ENCODE measurements at places on chromosomes 1 and 21.
A peak's percentile ranks its signal among the peaks of the same experiment; 100 is the strongest.

DNA sequence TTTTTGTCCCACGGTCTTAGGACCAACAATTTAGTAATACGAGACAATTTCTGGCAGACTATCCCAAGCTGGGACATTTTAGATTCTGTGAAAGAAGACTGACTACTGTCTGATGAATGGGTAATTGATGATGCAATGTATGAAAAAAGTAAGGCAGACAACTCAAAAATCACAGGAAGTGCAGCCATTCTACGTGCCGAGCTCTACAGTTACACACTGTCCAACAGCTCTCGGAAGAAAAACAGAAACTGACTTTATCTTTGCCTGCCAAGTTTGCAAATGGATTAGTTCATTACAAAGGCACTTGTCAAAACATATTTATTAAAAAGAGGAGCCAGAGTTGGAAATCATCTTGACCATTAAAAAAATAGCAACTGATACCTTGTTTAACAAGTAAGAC, 31.3 kb downstream of the ZBTB8B start:
- no peak for DNase-seq

- DNase-seq, result no peak
Observed at GRCh38 chr1:12153181-12153785, 13.5 kb upstream of the TNFRSF1B start.

DNA sequence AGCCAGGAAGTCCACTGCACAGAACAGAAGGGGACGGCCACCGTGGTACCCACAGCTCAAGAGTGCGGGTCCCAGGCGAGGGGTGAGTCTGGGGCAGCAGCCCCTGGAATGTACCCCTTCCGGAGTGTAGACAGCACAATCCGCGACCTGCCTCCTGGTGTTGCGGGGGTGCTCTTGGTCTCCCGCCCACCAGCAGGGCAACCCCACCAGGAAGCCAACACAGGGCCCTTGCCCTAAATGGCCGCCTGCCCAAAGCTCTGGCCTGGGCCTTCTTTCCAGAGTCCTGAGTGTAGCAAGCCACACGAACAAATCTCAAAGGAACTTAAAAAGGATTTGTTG, 1.1 kb upstream of the SLC19A1 start:
- DNase-seq, result no peak

DNA sequence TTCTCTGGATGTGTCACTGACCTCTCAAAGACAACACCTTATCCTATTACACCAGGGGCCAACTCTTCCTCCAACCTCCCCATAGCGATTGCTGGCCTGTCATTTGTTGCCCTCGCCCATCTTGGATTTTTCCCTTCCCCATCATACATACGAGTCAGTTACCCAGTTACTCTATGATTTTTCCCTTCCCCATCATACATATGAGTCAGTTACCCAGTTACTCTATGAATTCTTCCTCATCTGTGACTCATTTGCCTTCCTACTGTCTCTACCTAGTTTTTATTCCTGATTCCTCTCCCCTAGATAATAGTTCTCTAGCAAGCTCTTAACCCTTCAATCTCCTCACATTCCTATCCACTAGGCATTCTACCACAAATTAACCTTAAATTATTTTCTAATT, 178.8 kb downstream of the NR5A2 start:
- DNase-seq, result no peak

GRCh38 chr21:44763451-44764318, 37.9 kb downstream of the UBE2G2 start:
- DNase-seq, result peak; percentile 11

DNA sequence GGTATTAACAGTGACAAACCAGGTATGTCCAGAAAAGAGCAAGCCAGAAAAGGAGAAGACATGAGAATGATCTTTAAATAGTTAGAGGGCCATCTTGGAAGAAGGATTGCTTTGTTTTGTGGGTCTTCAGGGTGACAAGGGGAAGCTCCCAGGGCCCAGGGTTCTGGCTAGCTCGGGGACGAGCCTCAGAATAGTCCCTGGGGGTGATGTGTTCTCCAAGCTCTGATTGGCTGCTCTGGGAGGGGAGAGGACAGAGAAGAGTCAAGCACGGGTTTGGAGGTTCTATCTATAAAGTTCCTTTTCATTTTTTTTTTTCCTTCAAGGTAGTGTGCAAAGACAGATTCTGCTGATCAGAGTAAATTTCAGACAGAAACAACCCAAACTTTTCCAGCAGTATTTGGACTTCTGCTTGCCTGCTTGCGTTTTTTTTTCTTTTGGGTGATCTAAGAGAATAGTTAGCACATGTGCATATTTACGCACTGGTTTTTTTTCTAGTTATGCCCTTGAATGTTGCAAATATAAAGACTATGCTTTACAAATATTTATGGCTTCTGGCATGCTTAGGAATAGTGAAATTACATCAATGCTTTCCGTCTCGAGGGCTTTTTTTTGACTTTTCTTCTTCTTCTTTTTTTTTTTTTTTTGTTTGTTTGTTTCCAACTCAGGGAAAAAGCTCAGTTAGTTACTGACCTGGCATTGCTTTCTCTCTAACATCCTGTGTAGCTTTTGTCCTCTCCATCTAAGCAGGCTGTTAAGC, 59.7 kb downstream of the ROR1 start:
- DNase-seq, result no peak

- DNase-seq, result no peak
Observed at GRCh38 chr1:203408486-203409481, 57.9 kb upstream of the FMOD start.

DNA sequence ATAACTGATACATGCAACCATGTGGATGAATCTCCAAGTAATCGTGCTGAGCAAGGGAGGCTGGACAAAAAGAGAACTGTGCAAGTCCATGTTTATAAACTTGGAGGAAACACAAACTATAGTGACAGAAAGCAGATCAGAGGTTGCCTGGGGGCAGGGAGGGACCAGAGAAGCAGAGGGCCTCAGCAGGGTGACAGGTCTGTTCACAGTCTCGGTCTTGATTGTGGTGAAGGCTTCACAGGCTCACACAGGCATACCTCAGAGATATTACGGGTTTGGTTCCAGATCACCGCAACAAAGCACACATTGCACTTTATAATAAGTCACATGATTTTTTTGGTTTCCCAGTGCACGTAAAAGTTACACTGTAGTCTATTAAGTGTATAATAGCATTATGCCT, 28.5 kb downstream of the ACOT7 start:
- DNase-seq, result no peak

DNA sequence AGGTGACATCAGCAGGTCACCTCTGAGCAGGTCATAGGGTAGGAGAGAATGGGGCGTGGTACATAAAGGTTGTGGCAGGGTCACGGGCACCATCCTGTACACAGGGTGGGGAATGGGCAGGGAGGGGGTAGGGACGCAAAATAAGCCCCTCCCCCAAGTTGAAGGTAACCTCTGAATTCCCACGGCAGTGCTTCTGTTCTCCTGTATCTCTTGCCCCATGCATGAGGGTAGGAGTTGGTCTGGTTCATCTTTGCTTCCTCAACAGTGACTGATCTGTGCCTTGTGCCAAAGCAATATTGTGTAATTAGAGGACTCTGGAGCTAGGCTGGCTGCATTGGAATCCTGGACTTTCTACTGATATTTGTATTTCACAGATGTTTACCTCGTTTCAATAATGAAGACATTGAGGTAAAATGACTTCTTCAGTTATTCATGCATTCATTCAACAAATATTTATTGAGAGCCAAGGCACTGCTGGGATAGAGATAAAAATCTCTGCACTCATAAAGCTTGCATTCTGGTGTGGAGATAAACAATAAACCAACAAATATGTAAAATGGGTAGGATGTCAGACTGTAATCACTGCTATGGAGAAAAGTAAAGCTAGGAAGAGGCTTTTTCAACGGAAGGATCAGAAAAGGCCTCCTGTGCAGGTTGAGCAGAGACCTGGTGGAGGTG, 18.4 kb upstream of the GFI1 start:
- DNase-seq, result no peak

- DNase-seq, result peak; percentile 7
Observed at GRCh38 chr1:107434361-107434693, 293.5 kb downstream of the NTNG1 start.

- DNase-seq, result no peak
Observed at GRCh38 chr1:21592086-21592865, 76.9 kb downstream of the RAP1GAP start.

- no peak for DNase-seq
Observed at GRCh38 chr1:174005032-174005431, 17.1 kb downstream of the RC3H1 start.

- DNase-seq, result no peak
Observed at GRCh38 chr1:68132426-68133130, 82.2 kb upstream of the DIRAS3 start.

DNA sequence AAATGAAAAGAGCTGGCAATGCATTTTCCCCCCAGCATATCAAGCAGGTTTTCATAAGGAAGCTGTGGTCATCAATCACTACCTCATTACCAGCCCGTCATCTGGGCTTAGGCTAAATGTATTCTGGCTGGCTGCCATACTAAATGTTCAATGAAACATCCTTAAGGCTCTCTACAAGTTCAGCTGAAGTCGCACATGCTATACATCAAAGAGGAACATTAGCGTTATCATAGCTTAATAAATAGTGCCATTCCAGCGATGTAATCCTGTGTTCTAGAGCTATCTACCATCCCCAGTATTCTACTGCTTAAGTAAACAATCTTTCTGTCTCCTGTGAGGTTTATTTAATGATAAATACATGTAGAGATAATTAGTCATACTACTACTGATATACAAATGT, 288.8 kb downstream of the DPYD start:
- peak; percentile 83 for DNase-seq

DNA sequence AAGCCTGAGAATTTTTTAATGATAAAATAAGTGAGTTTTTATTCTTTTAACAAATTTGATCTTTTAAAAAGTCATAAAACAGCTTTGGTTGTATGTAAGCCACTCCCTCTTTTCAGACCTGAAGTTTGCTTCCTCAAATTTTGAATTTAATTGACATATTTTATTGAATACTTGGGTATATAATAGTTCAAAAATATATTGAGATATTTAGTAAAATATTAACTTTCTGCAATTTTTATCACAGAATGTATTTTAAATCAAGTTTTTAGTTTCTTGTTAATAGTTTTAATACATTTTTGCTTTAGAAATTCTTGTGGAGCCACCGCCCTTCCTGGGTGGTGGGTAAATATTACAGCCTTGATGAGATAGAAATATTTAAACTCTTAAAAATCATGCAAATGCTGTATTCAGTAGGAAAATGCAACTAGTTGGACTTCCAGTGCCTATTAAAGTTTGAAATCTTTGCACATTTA, 867 bp downstream of the PTPRC start:
- no peak for DNase-seq

DNA sequence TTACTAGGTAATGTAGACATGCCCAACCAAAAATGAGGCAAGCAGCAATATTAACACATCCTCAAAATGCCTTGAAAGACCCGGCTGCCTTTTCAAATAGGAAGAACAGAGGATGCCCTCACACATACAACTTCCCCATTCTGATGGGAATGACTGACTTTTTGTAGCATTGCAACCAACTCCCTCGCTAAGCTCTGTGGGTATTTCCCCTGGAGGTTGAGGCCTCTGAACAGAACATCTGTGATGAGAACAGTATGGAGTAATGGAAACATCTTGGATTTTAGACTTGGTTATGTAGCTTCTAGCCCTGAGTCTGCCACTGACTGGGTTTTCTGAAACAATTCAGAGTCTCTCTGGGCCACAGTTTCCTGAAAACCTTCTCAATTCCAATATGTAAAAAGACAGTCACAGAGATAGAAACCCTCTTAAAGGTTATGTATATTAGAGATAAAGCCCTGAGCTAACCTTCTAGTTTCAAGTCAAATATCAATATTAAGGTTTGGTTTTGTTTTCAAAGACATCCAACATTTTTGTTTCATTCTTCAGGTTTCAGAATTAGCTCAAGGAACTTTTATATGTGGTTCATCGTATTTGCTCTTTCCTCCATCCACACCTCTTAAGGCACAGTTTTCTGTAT, 311.5 kb downstream of the SETD4 start:
- DNase-seq, result no peak

DNA sequence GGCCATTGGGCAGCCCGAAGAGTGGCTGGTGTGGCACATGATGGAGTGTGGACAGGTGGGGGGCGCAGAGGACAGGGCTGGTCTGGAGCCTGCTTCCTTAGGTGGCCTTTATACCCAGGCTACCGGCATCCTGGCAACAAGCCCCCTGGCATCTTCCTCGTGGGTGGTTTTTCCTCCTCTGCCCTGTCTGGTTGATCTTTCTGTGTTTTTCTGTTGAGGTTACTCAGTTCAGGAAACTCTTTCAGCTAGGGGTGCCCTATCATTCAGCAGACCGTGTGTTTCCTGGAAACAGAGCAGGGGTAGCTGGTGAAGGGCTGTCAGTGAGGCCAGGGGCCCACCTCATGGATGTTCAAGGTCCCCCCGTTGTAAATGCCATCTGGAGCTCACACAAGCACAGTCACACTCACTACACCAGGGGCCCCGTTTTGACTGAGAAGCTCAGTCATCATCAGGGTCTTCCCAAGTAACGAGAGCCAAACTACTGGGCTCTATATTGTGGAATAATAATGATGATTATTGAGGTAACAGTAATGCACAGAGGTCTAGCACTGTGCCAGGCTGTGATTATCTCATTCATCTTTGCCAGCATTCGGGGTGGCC, at the start of gene KRTAP12-4:
TSS of gene KRTAP12-4 (minus strand) at position 84 of the 600 bp plus-strand sequence. CDS start at position 39, 45 bp downstream.
- no peak for DNase-seq

GRCh38 chr1:11320153-11320936, 47.3 kb downstream of the UBIAD1 start:
- DNase-seq, result no peak

GRCh38 chr1:115847787-115848186, 6.9 kb upstream of the NHLH2 start:
- DNase-seq, result no peak

- no peak for DNase-seq
Observed at GRCh38 chr1:118101999-118102398, 83.0 kb downstream of the SPAG17 start.

DNA sequence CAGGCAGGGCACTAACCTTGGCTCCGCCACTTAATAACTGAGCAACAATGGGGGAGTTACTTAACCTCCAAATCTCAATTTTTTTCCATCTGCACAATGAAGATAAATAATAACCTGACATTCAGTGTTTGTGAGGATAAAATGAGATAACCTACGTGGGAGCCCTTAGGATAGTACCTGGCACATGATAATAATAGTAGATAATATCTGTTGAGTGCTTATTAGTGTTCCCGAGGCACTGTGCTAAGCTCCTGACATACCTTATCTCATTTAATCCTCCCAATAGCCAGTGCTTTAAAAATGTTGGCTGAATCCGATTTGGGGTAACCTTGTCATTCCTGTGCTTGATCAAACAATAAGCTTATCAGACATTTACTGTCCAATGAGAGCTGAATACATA, 128.7 kb upstream of the UBE2U start:
- no peak for DNase-seq
